ENCODE measurements at places on chromosomes 2 and 18.

- DNase-seq = no peak
Measured at GRCh38 chr18:73691118-73691517, 456.5 kb downstream of the FBXO15 start.

GRCh38 chr18:32391126-32391525 lies 79.6 kb downstream of the GAREM1 start:
- no peak for DNase-seq

DNA sequence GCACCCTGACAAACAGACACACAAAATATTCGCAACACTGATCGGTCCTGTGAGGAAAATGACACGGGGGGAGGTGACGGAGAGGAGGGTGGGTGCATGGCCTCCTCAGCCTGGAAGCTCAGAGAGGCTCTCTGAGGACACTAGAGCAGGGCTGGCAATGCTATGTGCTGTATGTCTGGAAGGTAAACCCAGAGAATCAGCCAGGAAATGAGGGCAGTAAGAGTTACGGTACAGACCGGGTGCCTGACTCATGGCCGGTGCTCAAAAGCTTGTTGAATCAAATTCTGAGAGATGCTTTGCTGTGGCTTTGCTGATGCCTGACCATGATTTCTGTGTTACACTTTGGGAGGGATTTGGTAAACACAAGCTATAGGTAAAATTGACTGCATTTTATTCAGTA lies 81.9 kb downstream of the CCDC93 start:
- no peak for DNase-seq

DNA sequence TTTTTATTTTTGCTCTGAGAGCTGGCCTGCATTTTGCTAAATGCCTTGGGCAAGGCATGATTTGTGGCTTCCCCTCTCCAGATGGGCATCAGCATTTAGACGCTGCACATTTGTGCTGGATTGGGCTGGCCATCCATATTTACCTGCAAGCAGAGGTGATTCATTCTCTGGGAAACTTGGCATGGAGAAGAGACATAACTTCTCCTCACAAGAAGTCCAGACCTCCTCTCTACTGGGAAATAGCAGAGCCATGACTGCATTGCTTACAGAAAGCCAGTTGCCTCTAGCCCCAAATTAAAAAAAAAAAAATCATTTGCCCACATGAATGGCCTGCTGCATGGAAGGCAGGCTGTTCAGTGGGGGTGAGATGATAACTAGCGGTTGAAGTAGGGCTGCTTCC lies 120.1 kb downstream of the ACTR3 start:
- DNase-seq = no peak

- DNase-seq = peak; percentile 10
Measured at GRCh38 chr2:763766-764525, 86.7 kb upstream of the TMEM18 start.

DNA sequence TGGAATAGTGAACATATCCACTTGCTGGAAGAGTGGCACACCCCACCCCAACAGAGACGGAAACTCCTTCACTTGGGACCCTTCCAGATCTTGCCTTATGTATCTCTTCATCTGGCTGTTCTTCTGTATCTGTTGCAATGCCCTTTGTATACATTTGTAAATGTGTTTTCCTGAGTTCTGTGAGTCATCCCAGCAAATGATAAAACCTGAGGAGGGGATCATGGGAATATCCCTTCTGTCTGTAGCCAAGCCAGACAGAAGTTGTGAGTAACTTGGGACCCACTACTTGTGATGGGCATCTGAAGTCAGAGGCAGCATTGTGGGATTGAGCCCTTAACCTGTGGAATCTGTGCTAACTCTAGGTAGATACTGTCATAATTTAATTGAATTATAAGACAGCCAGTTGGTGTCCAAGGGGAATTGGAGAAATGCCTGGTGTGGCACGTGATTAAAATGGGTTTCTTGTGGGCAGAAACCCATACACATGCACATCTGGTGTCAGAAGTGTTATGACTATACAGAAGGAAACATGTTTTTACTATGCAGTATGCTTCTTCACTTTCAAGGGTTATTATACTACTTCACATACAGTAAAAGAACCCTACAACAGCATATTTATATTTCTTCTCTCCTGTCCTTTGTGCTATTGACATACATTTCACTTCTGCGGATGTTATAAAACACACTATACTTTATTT lies 32.3 kb upstream of the TMEM247 start:
- DNase-seq = no peak

Data from amniotic stem cell (primary cell).